ENCODE measurements at places on chromosomes 2 and 18.

- no peak for DNase-seq
Measured at GRCh38 chr2:57343391-57344006, 703.1 kb upstream of the VRK2 start.

- no peak for DNase-seq
Measured at GRCh38 chr2:60140185-60140584, 413.3 kb downstream of the BCL11A start.

GRCh38 chr2:143463719-143464118 is 334.5 kb downstream of the ARHGAP15 start:
- no peak for DNase-seq

GRCh38 chr2:236946871-236947270 is 138.8 kb upstream of the COPS8 start:
- no peak for DNase-seq

- no peak for DNase-seq
Measured at GRCh38 chr2:47782381-47782670, 619 bp upstream of the MSH6 start.
